ENCODE measurements at places on chromosomes 5 and 9. TPM values are rescaled to one million over a fixed set of nuclear protein-coding genes. Genes with fewer than 3 reads are reported as not detected.

PCDHGA9 gene
- 5.3 TPM for polyA plus RNA-seq

SPINK5 gene
- 0.61 TPM for polyA plus RNA-seq

KIF20A gene
- 47.8 TPM for polyA plus RNA-seq

PTPN3 gene
- 51.3 TPM for polyA plus RNA-seq

IRX1 gene
- polyA plus RNA-seq, result 27.0 TPM

MVB12B gene
- 16.0 TPM for polyA plus RNA-seq

DOCK8 gene
- 10.8 TPM for polyA plus RNA-seq

DNA sequence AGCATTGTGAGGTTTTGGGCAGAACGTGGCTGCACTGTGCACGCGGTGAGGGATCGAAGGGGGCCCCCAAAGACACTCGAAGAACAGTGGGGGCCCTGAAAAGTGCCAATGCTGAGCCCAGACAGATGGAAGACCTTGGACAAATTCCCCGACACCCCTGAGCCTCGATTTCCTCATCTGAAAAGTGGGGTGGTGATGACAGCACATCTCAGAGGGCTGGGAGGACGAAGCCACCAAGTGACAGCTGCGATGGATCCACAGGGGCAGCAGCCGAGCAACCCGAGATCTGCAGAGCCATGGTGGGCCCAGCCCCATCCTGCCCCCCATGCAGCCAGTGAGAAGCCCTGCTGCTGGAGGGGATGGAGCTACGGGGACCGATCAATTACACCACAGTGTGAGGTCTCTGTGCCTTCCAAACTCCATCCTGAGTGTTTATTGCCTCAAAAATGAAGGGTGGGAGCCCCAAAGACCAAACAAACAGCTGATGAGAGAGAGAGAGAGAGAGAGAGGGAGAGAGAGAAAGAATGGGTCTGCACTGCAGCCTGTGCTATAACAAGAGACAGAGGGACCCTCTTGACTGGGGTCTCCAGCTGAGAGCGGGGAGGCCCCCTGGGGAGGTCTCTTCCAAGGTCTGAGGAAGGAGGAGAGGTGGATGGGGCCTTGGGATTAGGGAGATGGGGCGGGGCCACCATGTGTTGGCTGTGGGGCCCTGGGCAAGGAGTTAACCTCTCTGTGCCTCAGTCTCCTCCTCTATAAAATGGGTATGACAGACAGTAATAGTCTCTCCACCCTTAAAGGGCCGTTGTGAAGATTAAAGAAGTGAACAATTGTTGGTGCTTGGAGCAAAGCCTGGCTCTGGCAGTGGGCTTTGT lies 134.4 kb upstream of the IER5L start:
- no peak for DNase-seq

GRCh38 chr5:179823937-179824744 lies 3.4 kb downstream of the SQSTM1 start:
- DNase-seq, result no peak

- DNase-seq, result no peak
These were observed 26.0 kb upstream of the TTLL11 start for GRCh38 chr9:122119166-122119521.

DNA sequence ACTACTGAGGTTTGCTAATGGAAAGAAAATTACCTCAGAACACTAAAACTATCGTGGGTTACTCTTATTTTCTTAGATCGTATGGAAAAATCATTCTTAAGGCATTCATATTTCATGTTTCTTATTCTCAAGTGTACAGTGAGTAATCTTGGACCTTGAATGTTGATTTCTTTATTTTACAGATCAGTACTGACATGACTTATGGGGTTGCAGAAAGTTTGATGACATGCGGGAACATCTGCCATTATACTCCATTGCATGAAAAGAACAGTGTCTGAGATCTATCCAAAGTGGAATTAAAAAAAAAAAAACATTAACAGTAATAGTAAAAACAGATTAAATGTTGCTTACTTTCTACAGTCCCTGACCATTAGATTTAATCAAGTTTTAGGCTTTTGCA lies 1290.2 kb upstream of the WWC1 start:
- DNase-seq, result no peak

DNA sequence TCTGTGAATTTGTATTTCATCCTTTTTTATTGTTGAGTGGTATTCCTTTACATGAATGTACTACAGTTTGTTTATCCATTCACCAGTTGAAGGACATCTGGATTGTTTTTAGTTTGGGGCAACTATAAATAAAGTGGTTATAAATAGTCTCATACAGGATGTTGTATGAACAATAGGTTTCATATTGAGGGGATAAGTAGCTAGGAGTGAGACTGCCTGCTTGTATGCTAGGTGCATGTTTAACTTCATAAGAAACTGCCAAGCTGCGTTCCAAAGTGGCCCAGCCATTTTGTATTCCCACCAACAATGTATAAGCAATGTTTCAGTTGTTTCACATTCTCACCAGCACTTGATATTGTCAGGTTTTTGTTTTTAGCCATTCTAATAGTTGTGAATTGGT lies 21.5 kb downstream of the OTULINL start:
- no peak for DNase-seq

- DNase-seq, result no peak
These were observed 443.4 kb downstream of the DTWD2 start for GRCh38 chr5:118544887-118545449.

- no peak for DNase-seq
These were observed 6.1 kb upstream of the EHMT1 start for GRCh38 chr9:137612741-137613142.

- no peak for DNase-seq
These were observed 15.8 kb upstream of the ABO start for GRCh38 chr9:133290751-133291302.

DNA sequence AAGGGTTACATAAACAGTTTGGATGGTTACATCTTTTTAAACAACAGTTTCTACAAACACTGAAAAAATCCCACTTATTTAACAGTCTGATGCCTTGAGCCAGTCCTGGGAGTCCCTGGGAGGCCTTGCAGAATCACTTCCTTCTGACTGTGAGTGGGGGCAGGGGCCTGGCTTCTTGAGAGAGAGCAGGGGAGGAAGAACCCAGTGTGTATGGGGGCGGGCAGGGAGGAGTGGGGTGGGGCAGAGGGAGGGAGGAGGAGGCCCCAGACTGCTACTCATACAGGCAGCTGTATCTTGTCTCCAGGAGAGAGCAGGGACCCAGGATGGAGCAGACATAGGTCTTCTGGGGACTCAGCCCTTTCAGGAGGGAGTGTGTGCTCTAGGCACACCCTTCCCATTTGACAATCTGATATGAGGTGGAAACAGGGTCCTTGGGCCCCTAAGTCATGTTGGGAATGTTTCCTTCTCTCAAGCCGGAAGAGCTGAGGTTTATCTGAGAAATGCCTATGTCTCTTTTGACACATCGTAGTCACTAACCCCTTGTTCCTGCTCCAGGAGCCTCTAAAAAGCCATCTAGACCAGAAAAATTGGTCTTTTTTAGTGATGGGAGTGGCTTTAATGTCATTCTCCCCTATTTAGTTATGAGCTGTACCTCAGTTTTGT lies 52.8 kb downstream of the IRF1 start:
- DNase-seq, result peak; percentile 45

DNA sequence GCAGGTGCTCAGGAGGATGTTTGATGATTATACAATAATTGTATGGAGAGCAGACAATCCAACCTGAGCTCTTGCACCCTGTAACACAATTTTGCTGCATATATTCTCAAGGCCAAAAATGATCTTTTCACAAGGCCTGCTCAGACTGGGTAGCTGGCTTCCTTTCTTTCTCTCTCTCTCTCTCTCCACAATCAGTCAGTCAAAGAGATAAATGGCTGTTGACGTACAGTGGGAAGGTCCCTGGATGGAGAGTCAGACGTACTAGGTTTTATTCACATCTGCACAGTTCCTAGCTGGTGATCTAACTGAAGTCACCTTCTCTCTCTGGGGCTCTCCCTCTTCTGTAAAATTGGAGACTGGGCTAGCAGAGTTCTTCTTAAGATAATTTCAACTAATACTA lies 19.8 kb downstream of the SLC36A2 start:
- no peak for DNase-seq

DNA sequence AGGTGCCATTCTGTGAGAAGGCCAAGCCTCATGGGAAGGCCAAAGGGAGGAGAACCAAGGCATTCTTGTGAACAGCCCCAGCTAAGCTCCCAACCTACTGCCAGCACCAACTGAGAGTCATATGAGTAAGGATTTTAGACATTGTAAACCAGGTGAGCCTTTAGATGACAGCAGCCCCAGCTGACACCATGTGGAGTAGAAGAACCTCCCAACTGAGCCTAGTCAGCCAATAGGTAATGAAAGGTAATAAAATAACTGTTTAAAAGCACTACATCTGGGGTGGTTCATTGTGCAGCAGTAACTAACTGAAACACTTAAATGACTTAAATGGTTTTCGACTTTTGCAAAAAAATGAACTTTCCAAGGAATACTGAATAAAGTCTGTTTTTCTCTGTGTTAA lies 172.6 kb upstream of the KIF2A start:
- DNase-seq, result no peak

GRCh38 chr5:31811210-31811609 lies 172.3 kb downstream of the PDZD2 start:
- no peak for DNase-seq

DNA sequence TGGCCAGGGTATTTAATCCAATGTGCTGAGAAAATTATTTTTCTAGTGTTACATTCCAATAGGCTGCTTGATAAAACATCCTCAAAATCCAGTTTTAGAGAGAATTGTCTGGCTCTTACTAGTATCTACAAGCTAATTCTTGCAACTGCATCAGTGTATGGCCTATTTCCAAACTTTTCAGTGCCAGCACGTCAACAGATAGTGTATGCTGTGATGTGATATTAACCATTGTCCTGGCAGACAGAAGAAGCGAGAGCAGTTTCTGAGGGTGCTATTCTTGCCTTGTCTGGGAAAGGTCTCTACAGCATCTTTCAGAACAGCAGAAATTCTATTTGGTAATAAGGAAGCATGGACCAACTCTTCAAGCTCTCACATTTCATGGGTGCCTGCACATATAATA lies 174.2 kb upstream of the CDH12 start:
- DNase-seq, result no peak

DNA sequence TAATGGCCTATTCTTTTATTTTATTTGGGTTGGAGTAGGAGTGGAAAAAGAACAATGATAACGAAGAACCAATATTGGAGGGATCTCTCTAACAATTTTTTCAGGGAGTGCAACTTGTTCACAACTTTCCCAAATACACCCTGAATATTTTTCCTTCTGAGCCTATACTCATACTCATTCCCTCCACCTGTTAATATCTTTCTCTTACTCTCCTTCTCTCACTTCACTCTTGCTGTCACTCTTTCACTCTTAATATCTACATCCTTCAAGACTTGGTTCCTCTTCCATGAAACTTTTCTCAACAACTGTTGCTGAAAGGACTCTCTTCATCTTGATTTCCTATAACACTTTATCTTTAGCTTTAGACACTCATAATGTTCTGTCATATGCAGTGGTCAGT lies 39.0 kb upstream of the MYOT start:
- no peak for DNase-seq
